ENCODE measurements at places on chromosomes 7 and 10.
A peak's percentile ranks its signal among the peaks of the same experiment; 100 is the strongest.

DNA sequence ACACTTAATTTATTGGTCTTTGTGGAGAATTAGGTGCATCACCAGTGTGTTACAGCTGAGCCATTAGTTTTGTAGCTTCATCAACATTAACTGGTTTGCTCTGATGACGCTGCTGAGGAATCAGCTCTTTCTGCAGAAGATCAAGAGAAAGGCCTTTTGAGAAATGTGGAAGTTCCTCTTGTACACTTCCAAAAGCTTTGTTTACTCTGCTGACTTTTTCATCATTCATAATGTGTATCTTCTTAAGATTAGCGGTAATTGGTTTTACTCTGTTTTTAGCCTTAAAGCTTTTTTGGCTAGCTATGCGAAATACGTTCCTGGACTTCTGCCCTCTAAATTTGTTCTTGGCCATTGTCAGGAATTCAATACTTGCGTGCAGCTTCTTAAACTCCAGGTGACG, 8.2 kb upstream of the PHYH start:
- no peak for DNase-seq

- DNase-seq: no peak
These were observed 32.7 kb downstream of the GFRA1 start for GRCh38 chr10:116240157-116240950.

GRCh38 chr10:48493083-48493871, 111.6 kb downstream of the ARHGAP22 start:
- no peak for DNase-seq

DNA sequence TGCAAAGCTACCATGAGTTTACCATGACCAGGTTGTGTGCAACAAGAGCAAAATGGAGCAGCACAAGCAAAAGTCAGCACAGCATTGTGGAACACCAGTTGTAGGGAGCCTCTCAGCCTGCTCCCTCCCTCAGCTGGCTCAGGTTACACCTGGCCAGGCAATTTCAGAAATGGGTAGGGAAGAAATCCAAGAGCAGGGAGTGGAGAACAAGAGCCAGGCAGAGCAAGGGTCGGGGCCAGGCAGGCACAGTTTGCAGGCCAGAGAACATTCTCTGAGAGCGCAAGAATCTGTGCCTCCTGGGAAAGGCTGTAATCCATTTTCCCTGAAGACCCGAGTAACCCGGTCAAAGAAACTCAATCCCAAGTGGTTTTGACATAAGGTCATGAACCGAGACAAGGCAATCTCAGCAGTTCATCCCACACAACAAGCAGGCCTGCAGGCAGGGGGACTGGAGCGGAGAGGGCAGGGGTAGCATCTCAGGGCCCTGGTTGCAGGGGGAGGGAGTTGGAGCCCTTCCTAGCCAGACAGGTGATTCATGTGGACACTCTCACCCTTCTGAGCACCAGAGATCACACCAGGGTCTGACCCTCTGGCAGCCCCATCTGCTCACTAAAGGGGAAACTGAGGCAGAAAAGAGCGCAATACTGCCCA, 258.4 kb downstream of the PLXNA4 start:
- DNase-seq: no peak

GRCh38 chr10:124698545-124699469, 45.4 kb downstream of the FAM53B start:
- no peak for DNase-seq

DNA sequence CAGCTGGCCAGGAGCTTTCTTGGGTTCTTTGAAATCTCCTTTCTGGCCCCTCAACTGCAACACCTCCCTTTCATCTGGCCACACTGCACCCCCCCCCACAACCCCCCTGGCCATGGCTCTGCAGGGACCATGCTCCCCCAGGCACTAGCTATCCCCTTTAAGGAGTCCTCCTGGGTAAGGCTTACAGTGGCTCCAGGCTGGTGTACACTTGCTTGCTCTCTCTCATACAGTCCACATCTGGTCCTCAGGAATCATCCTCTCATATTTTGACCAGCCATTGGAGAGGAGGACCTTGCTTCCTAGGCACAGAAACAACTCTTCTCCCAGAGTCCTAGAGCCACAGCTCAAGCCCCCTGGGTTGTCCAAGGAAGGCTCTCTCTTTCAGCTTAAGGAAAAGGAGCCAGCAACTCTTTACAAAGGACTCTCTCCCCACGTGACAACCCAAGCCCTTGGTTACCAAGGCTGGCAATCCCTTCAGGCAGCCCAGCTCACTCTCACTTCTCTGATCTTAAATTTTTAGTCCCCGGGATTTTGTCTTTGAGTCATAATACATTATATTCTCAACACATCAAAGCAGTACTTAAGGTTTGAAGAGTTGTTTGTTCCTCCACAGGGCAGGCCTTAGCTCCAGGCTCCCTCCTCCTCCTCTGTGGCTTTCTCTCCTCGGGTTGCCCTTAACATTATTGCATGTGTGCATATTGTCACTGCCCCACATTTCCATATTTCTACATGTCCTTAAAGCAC, 9.9 kb downstream of the GARIN1A start:
- no peak for DNase-seq

- no peak for DNase-seq
These were observed 43.5 kb downstream of the IDE start for GRCh38 chr10:92530421-92530820.

DNA sequence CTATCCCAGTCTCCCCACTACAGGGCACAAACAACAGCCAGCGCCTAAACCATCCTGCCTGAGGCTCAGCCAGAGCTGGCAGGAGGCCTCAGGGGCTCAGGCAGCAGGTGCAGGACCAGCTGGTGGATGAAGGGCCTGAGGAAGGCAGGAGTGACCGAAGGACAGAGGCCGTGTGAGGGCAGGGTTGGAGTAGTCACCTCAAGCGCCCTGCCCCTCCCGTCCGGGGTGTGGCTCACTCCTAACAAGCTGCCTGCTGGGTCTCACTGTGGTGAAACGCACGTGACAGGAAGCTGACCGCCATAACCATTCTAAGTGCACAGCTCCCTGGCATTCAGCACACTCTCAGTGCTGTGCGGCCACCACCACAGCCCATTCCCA, 281.1 kb downstream of the ELFN1 start:
- DNase-seq: no peak

DNA sequence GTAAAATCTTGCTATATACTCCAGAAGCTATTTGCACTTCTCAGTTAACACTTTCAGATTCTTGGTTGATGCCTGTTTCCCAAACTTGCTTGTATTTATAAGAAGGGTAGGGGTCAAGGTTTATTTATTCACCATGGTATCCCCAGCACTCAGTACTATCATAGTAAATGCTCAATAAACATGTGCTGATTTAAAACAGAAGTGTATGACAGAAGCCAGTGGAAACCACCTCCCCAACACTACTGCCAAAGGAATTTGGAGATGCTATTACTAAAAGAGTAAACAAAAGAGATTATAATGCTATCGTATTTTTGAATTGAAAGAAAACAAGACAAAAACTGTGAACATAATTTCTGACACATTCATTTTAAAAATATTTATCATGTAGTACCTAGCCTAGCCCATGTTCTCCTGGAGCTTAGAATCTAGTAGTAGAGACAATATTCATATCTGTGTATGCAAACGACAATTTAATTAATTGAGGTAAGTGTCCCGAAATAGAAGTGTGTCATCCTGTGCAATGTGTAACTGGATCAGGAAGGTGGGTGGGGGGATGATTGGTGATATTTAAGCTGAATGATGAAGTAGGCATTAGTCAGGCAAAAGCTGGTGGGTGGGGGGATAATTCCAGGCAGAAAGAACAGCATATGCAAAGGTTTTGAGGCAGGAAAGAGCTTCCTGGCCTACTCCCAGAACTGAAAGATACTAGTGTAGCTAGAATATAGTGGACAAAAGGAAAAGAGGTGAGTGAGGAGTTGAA, 77.5 kb downstream of the HGF start:
- no peak for DNase-seq

DNA sequence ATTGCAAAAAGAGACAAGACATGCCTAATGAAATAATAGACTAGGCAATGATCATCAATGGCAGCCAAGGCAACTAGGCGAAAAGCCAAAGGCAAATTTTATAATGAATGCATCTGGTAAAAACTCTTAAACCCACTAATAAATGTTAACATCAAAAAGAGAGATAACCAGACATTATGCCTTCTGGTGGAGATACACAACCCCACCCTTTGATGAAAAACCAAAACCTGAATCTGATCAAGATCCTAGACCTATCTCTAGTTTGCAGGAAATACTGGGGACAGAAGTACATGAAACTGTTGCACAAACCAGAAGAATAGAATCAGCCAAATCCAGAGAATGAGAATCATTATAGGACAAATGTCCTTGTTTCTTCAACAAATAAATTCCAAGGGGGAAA, 22.0 kb upstream of the GSAP start:
- no peak for DNase-seq

GRCh38 chr7:117596134-117596533, 116.3 kb downstream of the CFTR start:
- DNase-seq: no peak

- no peak for DNase-seq
These were observed at the start of gene PTPN12 for GRCh38 chr7:77537136-77537777. TSS of gene PTPN12 (plus strand) at chr7:77537295. CDS start at chr7:77537547, 252 bp downstream.

DNA sequence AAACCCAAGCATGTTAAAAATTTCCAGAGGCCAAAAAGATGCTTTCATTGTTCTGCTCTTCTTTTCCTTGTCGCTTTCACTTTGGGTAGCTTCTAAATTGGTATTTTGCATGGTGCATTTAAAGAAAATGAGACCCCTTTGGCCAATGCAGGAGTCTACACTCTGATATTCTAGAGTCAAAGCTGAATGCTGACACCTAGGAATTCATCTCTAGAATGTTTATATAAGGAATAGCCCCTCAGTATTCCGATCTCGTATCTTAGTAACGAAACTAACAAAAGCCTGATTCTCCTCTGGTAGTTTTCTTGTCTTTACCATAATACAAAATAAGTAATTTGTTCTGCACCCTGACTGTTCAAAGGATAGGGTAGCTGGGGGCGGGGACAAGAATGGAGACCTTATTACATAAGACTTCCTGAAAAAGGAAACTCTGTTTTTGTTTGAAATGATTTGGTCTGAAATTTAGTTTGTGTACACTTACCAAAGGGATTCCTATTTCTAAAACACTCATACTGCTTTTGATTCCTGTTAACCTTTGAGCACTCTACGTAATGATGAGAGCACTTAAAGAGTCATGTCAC, 17.1 kb downstream of the IKZF1 start:
- no peak for DNase-seq

- peak; percentile 16 for DNase-seq
These were observed 58.2 kb upstream of the ANTXRL start for GRCh38 chr10:46228563-46229071.

- DNase-seq: peak; percentile 18
These were observed 218.3 kb downstream of the SEMA3A start for GRCh38 chr7:83976302-83976701.

GRCh38 chr10:132107949-132108877, 42.5 kb downstream of the JAKMIP3 start:
- no peak for DNase-seq

DNA sequence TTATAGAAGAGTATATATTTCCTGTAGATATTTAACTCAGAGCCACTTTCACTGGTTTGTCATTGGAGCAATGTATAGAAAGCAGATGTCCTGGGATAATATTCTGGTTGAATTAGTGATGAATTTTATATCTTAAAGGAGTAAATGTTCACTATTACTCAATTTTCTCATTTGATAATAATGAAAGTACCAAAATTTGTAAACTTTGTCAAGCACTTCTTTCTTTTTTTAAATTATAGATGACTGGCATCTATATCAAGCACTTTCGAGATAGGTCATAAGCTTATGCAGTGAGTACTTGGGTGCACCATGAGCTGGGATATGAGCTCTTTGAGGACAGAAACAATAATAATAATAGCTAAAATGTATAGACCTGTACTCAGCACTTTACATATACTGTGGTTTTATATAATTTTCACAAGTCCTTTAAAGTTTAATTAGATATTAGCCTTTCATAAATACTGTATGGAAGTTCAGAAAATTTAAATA, 11.3 kb downstream of the RSBN1L start:
- DNase-seq: no peak

DNA sequence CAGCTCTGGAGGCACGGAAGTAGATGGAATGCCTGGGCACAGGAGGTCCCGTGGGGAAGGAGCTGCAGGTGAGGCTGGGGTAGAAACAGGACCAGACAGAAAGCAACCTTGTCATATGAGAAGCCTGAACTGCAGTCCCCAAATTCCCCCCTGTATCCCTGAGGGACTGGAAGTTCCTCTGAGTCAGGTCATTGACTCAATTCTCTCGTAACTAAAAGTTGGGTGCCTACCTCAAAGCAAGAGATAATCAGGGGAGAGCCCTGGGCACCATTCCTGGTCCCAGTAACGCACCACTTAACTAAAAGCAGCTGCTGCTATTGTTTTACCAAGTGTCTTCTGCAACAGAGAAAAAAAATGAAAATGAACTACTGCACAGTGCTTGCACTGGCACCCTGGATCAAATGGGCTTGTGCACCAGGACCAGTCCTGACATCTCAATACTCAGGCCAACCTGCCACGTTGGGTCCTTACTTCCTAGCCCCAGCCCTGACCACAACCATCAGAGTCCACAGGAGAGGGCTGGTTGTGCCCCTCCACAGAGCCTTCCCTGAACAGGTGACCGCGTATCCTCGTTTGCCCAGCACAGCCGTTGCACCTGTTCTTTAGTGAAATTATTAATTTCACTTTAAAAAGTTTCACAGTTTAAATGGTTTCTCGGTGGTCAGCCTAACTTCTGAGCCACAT, 79.3 kb downstream of the GRID1 start:
- DNase-seq: no peak

DNA sequence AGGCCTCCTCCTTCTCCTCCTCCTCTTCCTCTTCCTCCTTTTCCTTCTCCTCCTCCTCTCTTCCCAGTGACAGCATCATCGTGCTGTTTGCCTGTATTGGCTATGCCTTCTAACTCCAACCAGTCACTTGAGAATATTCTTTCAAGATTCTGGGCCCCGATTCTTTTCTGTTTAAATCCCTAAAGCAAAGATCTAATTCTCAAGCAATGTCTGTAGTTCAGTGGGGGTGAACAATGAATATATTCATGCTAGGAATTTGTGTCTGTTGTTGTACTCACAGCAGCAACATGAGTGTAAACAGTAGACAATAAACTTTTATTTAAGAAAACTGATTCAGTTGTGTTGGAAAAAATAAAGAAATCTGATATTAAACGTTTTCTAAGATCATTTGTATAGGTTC, 30.7 kb downstream of the NUDT5 start:
- DNase-seq: no peak

Measured in AG09319 (cell line).